ENCODE measurements at places on chromosomes 4 and X. TPM values are rescaled to one million over a fixed set of nuclear protein-coding genes. Genes with fewer than 3 reads are reported as not detected.

L1CAM gene
- total RNA-seq, result 0.45 TPM

ZRSR2 gene
- 3.3 TPM for total RNA-seq

CD38 gene
- total RNA-seq, result 3.7 TPM

TMEM47 gene
- 53.8 TPM for total RNA-seq
